ENCODE measurements at places on chromosomes 5 and 9. TPM values are rescaled to one million over a fixed set of nuclear protein-coding genes. Genes with fewer than 3 reads are reported as not detected.

- no peak for DNase-seq
These were observed 7.8 kb upstream of the FOXI1 start for GRCh38 chr5:170097934-170098333.

GRCh38 chr5:54150841-54151240 is 159.5 kb downstream of the ARL15 start:
- no peak for DNase-seq

DNA sequence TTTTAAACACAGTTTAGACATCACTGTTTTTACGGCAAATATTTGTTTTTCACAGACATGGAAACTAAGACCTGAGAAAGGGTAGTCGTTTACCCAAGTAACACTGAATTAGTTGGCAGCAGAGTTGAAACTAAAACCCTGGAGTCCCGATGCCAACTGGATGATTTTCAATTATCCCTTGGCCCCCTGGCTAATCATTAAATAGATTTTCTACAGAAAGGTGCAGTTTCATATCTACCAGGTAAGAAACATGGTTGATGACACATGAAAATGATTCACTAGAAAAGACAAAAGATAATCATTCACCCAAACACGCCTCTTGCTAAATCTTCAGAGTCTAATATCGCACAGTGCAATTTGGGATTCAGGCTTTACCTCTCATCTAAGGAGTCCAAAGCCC is 136.9 kb downstream of the SEMA5A start:
- DNase-seq, result no peak

DNA sequence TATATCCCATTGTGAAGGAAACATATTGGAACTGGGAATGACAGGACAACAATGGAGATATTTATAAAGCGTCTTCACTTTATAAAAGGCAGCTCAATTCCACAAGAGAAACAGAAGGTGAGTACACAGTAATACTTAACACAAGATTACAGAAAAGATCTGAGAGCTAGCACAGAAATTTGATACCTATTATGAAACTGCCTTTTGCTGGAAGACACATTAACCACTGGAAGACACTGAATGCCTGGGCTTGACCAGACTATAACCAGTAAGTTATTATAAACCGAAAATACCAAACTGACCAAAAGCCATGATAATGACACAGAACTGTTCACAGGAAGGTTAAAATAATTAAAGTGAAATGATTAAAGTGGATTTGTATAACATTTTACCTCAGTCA is 195.4 kb downstream of the NR2F1-AS1 start:
- DNase-seq, result no peak

- DNase-seq, result no peak
These were observed 48.1 kb downstream of the POC5 start for GRCh38 chr5:75668977-75669689.

TMEM171 gene
- polyA plus RNA-seq, result 5.2 TPM

MYOZ3 gene
- polyA plus RNA-seq, result 6.9 TPM

IRX2 gene
- polyA plus RNA-seq, result 23.7 TPM

LHX6 gene
- 3.5 TPM for polyA plus RNA-seq
